ENCODE measurements at places on chromosomes 4 and X.
A peak's percentile ranks its signal among the peaks of the same experiment; 100 is the strongest.

- DNase-seq: no peak
Measured at GRCh38 chrX:76029385-76029784, 143.5 kb upstream of the PBDC1 start.

DNA sequence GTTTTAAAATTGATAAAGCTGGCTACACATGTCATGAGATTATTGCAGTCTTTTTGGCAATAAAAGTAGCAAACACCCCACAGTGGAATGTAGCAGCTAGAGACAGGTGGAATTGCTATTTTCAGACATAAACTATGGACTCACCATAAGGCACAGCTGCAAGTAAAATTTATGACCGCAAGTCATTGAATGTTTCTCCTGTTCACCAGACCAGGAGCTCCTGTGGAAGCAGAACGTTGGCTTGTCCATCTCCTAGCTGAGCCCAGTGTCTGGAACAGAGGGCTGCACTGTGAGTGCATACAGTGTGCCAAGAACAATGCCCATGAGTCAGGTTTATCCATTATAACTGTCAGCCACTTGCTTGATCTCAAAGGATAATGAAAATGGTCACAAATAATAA is 538.2 kb downstream of the INPP4B start:
- DNase-seq: no peak

DNA sequence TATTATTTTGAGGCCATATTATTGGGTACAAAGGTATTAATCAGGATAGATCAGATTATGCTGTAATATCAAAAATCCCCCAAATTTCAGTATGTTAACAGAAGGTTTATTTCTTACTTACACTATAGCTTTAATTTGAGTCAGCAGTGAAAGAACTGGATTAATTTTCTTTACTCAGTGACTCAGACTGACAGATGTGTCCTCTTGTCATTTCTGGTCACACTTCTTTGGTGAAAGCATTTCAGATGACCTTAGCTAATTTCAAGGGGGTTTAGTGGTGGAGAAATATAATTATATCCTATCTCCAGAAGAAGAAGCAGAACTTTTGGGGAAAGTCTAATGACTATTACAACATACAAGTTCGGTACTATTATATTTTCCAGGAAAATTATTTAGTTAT is 12.4 kb downstream of the DDIT4L start:
- no peak for DNase-seq

DNA sequence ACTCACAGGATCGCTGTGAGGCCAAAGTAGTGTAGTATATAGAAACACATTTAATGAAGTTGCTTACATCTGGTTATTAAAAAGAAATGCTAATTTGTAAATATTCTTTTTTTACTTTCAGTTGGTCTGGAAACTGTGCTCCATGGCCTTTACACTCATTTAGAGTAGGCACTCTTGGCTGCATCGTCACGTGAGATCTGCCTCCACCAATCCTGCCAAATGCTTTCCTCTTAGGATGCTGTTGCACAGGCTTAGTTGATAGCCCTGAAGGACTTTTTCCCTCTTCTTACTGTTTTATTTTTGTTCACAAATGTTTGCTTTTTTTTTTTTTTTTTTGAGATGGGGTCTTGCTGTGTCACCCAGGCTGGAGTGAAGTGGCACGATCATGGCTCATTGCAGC is 6.3 kb downstream of the CPE start:
- DNase-seq: no peak

DNA sequence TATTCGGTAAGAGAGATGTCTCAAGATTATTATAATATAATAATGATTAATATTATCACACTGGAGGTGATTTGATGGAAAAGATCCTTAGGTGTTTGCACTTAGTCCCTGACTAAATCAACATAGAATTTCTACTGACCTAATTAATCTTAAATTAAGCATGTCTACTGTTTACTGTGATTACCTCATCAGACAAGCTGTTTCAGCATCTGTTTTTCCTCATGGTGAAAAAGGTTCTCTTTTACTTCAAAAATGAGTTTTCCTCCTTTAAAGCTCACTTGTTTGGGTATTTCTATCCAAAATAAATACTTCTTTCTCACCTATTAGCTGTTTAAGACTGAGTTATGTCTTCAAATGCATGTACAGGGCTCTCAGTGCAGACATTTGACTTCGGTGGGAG is 407.8 kb downstream of the NKX6-1 start:
- no peak for DNase-seq

- DNase-seq: no peak
Measured at GRCh38 chr4:62940229-62940628, 1469.0 kb downstream of the TECRL start.

- DNase-seq: no peak
Measured at GRCh38 chr4:128841402-128841801, 31.9 kb downstream of the JADE1 start.

DNA sequence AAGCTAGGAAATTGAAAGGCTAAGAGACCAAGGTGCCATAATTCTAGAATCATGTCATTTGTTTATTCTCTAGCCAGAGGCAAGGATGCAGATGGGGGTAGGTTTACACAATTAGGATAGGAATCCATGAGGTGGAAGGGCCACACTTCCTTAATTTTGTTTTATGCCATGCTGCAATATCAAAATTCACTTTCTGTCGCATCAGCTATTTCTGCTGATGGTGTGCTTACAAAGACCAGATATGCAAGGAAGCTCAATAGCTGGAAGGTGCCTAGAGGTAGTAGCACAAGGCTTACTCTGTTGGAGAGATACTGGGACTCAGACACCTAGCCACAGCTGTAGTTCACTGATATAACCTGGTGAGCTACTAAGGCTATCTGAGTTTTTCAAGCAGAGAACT is 328.5 kb downstream of the ADGRL3 start:
- no peak for DNase-seq

- DNase-seq: no peak
Measured at GRCh38 chr4:14650127-14650526, 352.2 kb upstream of the CPEB2 start.

GRCh38 chr4:107312366-107312765 is 276.3 kb upstream of the DKK2 start:
- DNase-seq: no peak

DNA sequence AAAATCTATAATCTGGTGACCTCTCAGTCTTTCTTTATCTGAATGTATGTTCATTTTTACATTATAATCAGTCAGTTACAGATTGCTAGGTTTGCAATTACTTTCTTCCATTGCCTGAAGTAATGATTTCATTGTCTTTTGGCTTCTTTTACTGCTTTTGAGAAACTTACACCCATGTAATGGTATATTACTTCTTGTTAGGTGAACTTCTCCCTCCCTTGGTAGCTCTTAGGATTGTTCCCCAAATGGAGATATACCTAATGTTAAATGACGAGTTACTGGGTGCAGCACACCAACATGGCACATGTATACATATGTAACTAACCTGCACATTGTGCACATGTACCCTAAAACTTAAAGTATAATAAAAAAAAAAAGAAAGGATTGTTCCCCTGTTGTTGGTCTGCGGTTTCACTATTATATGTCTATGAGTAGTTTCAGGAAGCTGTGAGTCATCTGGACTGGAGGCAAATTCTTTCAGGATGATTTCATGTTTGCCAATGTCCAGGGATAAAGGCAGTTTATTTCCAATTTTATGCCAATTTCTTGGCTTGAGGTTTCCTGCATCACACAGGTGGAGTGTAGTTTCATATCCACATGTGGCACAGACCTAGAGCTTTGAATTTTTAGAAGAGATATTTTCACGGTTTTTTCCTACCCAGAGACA is 21.8 kb downstream of the SPANXC start:
- DNase-seq: no peak

- DNase-seq: peak; percentile 1
Measured at GRCh38 chr4:149264093-149264733, 551.4 kb downstream of the IQCM start.

DNA sequence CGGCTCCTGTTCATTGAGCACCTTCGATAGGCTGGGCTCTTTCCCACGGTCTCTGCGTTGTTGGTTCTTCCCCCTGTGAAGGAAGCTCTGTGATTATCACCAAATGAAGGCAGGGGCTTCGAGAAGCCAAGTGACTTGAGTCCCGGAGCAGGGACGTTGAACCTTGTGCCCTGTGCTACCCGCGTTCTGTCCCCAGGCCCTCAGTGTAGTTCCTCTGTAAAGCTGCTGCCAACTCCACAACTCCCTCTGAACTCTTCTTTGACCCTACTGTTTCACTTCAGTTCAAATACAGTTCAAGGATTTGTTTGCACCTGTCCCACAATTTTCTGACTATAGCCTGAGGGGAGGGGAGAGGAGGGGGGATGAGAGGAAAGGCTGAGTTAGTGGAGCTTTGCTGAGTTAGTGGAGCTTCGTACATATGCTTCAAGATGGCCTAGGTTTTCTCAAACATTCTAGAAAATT is 635 bp upstream of the PHF8 start:
- no peak for DNase-seq

- DNase-seq: no peak
Measured at GRCh38 chr4:38181286-38181685, 221.1 kb downstream of the PTTG2 start.

- DNase-seq: no peak
Measured at GRCh38 chr4:15438939-15439524, 11.2 kb downstream of the C1QTNF7 start.

DNA sequence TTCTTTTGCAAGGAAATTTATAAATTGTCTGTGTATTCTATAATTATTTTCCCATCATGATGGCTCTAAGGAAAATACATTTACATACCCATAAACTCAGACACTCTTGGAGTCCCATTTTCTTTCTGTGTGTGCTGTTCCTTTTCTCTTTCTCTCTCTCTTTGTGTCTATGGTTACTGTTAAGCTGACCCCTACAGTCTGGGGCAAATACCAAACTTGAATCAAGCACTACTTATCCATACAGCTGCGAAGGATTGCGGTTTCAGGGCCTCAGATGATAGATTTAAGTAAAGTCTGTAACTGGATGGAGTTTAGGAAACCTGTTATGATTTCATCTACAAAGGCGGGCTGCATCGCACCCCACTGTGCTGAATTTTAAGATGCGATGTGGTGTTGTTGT is 150.2 kb downstream of the SHROOM3 start:
- no peak for DNase-seq

- no peak for DNase-seq
Measured at GRCh38 chr4:79827283-79827682, 245.7 kb downstream of the ANTXR2 start.

DNA sequence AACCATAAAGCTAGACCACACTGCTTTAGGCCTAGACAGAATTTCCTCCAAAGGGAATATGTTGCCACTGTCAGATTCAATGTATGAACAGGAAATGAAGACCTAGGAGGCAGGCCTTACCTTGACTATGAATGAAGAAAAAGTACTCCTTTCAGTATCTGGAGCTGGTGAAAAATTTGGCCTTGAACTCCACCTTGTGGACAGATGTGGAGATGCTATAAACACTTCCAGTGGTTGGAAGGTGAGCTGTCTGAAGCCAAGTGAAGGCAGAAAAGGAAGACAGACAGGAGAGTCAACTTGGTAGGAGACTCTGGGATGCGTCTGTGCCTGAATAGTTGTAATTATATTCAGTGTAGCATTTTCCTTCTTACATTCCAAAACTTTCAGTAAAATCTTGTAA is 17.2 kb downstream of the SPIN3 start:
- no peak for DNase-seq

DNA sequence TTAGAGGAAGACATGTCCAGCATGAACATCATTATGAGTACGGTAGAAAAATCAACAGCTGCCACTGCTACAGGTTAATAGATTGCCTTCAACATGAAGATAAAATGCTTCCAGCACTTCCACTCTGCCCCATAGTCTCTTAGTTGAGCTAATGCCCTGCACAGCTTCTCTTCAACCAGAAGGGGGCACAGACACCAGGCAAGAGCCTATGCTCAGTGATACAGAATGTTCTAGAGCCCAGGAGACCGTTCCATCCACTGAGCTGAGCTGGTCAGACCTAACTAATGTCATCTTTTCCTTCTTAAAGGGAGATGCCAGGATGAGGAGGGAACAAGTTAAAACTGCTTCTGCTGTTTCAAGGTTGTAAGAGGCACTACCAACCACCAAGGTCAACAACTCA is 42.2 kb downstream of the SMIM10L2A start:
- DNase-seq: no peak

- DNase-seq: no peak
Measured at GRCh38 chr4:10061650-10062415, 40.5 kb upstream of the SLC2A9 start.

DNA sequence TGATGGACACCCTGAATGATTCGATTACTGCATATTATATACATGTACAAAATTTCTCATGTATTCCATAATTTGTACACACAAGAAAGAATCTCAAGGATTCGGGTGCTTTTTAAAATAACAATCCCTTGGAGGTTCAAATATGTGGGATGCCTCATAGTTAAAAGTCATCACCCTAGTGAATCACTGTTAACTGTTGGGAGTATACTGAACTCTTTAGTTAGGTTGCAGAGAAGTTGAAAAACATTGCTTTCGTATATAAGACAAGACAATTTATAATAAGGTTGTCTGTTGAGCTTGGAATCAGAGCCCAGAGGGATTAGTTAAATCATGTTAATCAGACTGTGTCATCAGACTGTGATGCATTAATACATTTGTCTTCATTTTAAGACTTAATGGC is 15.6 kb downstream of the DCK start:
- no peak for DNase-seq

DNA sequence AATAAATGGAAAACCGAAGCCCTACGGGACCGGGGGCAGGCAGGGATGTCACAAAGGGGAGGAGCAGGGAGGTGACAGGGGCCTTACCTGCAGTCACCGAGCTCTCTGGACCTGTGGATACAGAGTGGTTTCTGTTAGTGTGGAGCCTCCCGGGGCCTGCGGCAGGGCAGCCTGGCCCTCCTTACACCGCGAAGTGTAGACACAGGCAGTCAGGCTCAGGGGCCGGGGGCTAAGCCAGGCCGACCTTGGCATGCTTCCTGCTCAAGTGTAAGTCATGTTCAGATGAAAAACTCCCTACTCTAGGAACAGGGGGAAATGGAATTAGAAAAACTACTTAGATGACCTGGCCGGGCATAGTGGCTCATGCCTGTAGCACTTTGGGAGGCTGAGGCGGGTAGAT is 4.3 kb downstream of the FAM3A start:
- no peak for DNase-seq

- no peak for DNase-seq
Measured at GRCh38 chr4:131547506-131547981, 1601.5 kb upstream of the PCDH10 start.

GRCh38 chr4:14449308-14449707 is 553.0 kb upstream of the CPEB2 start:
- DNase-seq: no peak

GRCh38 chr4:119536572-119537528 is 91.8 kb downstream of the PDE5A start:
- no peak for DNase-seq

GRCh38 chr4:98305576-98305975 is 44.4 kb downstream of the RAP1GDS1 start:
- no peak for DNase-seq
